Stimulated activated CD4-positive, alpha-beta T cell treated with anti-CD3 and anti-CD28 coated beads, Interleukin-1b, Interleukin-23, amount 100 ng/mL, for 1 hour (primary cell): ENCODE measurements at places on chromosomes 5 and 9.

- no peak for DNase-seq
Observed at GRCh38 chr9:118330191-118330986, 626.2 kb downstream of the TLR4 start.

GRCh38 chr9:89116064-89116804 is 62.4 kb downstream of the SHC3 start:
- no peak for DNase-seq

GRCh38 chr9:114777821-114778609 is 27.8 kb downstream of the TNFSF15 start:
- DNase-seq = no peak

GRCh38 chr5:141633871-141634561 is 2.6 kb downstream of the HDAC3 start:
- no peak for DNase-seq

DNA sequence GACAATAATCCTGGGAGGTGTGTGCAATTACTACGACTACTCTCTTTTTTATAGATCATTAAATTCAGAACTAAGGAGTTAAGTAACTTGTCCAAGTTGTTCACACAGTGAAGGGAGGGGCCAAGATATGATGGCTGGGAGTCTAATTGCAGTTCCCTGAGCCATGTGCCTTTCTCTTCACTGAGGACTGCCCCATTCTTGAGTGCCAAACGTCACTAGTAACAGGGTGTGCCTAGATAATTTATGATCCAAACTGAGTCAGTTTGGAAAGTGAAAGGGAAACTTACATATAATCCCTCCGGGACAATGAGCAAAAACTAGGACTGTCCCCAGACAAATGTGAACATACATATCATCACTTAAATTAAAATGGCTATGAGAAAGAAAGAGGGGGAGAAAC is 20.2 kb downstream of the IL7R start:
- no peak for DNase-seq
